ENCODE measurements at places on chromosomes 2 and 18.

- DNase-seq = no peak
These were observed 100.8 kb downstream of the NOL10 start for GRCh38 chr2:10588931-10589330.

- DNase-seq = no peak
These were observed 13.5 kb downstream of the CCDC141 start for GRCh38 chr2:179036353-179036905.

GRCh38 chr2:36480636-36481035, 117.3 kb downstream of the FEZ2 start:
- no peak for DNase-seq

GRCh38 chr2:234911271-234911670, 40.5 kb upstream of the SH3BP4 start:
- peak; percentile 63 for DNase-seq

DNA sequence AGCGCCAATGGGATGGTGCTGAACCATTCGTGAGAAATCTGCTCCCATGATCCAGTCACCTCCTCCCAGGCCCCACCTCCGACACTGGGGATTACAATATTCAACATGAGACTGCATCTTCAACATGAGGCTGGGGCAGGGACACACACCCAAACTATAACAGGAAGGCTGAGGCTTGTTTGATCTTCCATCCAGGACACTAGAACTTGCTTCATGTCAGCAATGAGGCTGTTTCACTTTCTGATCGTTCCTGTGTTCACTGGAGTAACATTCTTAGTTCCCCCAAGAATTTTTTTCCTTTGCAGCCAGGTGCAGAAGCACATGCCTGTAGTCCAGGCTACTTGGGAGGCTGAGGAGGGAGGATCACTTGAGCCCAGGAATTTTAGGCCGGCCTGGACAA, 30.8 kb upstream of the SOX11 start:
- no peak for DNase-seq

DNA sequence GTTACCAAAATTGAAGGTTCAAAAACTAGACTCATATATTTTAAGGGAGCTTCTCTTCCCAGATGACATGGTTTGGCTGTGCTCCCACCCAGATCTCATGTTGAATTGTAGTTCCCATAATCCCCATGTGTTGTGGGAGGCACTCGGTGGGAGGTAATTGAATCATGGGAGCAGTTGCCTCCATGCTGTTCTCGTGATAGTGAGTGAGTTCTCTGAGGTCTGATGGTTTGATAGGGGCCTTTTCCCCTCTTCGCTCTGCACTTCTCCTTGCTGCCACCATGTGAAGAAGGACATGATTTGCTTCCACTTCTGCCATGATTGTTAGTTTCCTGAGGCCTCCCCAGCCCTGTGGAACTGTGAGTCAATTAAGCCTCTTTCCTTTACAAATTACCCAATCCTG, 140.1 kb downstream of the MAIP1 start:
- DNase-seq = no peak

- DNase-seq = no peak
These were observed 27.2 kb upstream of the COBLL1 start for GRCh38 chr2:164868563-164869419.

DNA sequence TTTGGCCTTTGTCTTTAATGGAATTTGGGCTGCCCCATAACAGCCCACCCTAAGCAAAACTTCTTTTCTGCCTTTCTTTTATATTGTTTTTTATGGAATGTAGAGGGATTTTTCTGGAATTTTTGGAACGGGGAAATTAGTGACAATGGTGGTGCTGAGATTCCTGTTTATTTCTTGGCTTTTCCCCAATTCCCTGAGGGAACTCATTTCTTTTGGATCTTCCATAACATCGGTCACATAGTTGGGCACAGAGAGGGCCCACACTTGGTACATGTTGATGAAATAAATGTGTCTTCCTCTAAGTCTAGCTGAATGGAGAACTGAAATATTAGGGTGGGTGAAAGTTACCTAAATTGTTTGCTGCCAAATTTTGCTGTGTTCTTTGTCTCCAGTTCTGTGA, 191.6 kb upstream of the TNP1 start:
- DNase-seq = no peak

- DNase-seq = no peak
These were observed 138.2 kb downstream of the DOK6 start for GRCh38 chr18:69538849-69539248.

- no peak for DNase-seq
These were observed 154.2 kb downstream of the DCDC2C start for GRCh38 chr2:3857576-3857975.

DNA sequence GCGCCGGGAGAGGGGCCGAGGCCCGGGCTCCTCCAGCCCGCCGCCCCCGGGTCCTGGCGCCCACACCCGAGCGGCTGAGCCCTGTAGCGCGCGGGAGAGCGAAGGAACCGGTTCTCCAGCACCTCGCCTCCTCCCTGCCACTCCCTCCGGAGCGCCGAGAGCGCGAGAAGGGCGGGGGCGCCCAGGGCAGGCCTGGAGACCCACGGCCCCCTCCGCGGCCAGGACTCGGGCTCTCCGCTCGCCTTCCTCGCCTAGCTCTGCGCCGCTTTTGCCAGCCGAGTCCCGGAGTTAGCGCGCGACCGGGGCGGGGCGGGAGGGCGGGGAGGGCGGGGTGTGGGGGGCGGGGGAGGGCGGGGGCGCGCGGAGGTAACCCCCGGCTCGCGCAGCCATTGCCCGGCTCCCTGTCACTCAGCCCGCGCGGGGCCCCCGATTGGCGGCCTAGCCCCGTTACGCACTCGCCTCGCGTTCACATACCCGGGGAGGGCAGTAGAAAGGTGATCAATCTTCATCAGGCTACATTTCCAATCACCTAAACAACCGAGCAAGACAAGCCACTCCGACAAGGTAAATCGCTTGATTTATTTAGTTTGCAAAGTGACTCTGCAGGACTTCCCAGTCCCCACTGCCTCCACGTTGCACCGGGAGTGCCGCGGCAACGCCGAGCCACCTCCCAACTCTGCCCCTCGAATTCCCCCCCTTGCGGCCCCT, at the start of gene OTX1:
OTX1 (plus strand) TSS at position 497 of the 708 bp plus-strand sequence. CDS start 2,161 bp downstream, outside the sequence.
- no peak for DNase-seq

- DNase-seq = peak; percentile 61
These were observed 3.1 kb downstream of the ADAM17 start for GRCh38 chr2:9552219-9553178.

DNA sequence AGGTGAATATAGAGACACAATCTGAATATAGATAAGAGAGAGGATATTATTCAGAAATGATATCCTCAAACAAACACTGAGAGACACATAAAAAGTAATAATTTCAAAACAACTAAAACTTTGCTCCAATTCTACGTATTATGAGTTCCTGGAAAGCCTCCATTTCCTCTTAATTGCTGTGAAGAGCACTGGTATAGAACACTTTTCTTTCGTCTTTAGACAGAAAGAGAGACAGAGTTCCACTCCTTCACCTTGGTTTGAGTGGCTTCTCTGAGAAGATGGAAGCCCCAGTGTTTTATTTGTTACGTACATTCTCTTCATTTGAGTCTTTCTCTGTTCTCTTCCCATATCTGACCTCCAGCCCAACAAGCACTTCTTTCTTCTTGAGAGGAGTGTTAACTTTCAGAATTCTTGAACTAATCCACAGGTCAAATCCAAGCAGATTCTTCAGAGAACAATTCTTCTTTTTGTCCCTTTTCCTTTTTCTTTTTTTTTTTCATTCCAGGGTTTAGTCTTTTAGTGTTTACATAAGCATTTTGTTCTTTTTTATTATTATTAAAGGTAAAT, 6.4 kb upstream of the PIK3C3 start:
- no peak for DNase-seq

- DNase-seq = no peak
These were observed 255.6 kb downstream of the OSR1 start for GRCh38 chr2:19102696-19103423.

GRCh38 chr2:71562518-71562917, 109.2 kb downstream of the DYSF start:
- no peak for DNase-seq

DNA sequence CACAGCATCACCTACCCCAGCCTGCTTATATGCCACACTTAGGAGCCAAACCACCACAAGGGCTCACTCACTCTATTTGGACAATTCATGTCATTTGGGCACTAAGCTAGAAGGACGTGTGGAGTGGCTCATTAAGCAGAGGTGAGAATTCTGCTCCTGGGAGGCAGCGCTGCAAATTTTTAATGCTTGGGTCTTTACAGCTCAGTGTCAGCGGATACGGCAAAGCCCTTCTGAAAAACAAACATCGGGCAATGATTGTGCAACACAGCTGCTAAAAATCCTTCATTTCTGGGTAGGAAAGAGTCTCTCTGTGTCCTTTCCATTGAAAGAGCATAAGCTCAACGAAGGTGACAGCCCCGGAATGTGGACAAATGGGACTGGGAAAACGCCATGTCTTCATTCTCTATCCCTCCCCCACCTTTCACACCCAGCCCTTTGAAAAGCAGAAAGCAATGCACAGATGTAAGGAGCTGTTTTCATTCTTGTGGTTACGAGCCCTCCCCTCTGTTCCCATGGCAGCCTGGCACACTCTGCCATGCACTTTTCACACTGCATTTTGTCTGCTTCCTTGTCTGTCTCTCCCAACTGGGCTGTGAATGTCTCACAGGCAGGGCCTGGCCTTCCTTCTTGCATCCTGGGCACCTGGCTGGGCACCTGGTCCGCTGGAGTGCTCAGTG, 16.0 kb downstream of the TMEM177 start:
- peak; percentile 53 for DNase-seq

DNA sequence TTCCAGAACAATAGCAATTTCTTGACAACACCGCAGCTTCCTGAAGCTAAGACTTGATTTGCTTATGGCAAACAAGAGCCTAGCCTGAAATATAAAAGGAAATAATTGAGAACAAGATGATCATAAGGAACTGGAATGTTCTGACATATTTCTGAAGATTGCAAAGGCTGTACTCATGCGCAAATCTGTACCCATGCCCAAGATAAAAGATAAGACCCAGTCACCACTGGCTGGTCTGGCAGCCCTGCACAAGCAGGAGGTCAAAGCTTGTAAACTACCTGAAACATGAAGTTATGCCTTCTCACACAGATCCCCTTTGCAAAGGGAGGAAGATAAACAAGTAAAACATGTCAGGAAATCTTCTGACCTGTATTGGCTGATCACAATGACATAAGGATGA, 160.8 kb upstream of the GYPC start:
- no peak for DNase-seq

DNA sequence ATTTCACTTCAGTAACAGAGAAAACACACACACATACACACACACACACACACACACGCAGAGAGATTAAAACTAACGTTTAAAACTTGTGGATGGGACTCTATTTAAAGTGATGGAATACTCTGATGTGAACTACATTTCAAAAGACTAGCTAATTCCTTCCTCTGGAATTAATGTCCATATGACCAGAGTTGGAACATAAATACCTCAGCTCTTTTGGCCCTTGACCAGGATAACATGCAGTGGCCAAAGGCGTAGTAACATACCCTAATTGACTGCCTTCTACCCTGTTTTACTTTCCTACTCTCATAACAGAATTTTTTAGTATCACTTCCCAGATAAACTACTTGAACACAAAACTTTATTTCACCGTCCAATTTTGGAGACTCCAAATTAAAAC, 671.3 kb upstream of the CHAC2 start:
- DNase-seq = no peak

- DNase-seq = peak; percentile 32
These were observed 52.9 kb upstream of the SPATS2L start for GRCh38 chr2:200253639-200254038.

- DNase-seq = peak; percentile 76
These were observed 91.0 kb downstream of the ADCYAP1 start for GRCh38 chr18:995629-996028.

DNA sequence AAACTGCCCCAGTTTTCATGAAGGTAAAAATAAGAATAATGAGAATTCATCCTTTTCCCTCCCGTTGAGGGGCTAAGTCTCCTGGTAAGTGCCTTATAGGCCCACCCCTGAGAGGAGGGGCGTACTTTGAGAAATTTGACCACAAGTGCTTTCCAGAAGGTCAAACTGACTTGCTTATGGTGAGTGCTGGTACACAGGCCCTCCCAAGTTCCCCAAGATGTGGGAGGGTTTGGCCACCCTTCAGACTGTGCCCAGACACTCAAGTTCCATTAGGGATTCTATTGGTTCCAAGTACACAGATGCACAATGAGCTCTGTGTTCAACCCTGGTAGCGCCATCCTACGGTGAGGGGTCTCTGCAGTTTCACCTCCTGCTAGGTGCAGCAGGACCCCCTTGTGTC, 205.1 kb downstream of the CTIF start:
- no peak for DNase-seq

- no peak for DNase-seq
These were observed 35.3 kb upstream of the OTOF start for GRCh38 chr2:26513261-26513660.

DNA sequence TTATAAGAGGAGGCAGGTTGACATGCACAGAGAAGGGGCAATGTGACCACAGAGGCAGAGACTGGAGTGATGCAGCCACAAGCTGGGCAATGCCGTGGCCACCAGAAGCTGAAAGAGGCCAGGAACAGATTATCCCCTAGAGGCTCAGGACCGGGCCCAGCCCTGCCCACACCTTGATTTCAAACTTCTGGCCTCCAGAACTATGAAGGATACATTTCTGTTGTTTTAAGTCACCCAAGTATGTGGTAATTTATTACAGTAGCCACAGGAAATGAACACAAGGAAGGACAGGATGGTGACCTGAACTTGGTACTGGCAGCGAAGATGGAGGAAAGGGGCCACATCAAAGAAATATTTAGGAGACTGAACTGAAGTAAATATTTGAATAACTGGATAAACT, 66.8 kb upstream of the RIOK3 start:
- DNase-seq = no peak

DNA sequence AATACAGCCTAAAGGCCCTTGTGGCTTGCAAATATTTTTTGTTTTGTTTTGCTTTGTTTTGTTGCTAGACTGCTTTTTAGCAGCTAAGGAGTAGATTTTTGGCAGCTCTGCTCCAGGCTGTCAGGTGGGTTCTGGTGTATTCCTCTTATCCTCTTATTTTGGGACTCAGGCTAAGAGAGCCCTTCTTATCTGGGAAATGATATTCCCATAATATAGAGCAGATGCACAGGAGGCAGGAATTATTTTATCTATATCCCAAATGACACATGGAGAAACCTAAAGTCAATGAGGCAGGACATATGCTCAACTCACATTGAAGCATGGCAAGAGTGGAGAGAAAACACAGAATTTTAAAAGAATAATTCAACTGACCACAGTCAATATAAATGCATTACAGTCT, 369.6 kb downstream of the RIT2 start:
- no peak for DNase-seq

DNA sequence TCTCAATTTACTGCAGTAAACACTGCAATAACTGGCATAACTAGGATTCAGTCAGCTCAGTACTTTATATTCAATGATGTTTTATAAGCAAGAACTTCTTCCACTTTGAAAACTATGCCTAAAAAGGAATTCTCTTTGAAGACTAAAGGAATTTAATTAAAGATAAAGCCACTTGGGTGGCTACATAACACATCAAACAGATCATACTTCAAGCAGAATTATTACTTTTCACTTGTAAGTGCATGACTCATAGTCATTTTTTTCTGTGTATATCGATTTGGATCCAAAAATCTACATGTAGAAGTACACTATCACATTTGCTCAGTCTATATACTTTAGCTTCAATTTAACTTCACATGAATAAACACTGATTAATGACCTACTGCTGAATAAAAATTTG, 4.0 kb downstream of the KANSL1L start:
- DNase-seq = no peak

All from GM04503 (cell line).